ENCODE measurements at places on chromosomes 3 and 15.

GRCh38 chr3:10746001-10746400 lies 70.0 kb upstream of the SLC6A11 start:
- ATAC-seq: no peak

DNA sequence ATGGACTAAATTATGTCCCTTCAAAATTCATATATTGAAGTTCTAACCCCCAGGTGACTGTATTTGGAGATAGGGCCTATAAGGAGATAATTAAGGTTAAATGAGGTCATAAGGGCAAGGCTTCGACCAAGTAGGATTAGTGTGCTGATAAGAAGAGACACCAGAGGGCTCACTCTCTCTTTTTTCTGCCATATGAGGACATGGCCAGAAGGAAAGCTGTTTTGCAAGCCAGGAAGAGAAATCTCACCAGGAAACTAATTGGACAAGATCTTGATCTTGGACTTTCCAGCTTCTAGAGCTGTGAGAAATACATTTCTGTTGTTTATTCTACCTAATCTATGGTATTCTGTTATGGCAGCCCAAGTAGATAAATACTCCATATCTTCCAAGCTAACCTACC lies 503.6 kb upstream of the NAALADL2 start:
- no peak for ATAC-seq

DNA sequence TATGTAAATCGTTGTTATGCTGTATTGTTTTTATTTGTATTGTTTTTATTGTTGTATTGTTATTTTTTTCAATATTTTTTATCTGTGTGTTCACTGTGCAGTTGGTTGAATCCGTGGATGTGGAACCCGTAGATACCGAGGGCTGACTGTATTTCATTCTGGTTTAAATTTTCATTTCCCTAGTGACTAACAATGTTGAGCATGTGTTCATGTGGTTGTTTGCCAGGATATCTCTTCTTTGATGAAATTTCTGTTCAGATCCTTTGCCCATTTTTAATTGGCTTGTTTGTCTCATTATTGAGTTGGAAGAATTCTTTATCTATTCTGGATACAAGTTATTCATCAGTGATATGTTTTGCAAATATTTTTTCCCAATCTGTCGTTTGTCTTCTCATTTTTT lies 29.7 kb downstream of the STOML1 start:
- ATAC-seq: no peak

DNA sequence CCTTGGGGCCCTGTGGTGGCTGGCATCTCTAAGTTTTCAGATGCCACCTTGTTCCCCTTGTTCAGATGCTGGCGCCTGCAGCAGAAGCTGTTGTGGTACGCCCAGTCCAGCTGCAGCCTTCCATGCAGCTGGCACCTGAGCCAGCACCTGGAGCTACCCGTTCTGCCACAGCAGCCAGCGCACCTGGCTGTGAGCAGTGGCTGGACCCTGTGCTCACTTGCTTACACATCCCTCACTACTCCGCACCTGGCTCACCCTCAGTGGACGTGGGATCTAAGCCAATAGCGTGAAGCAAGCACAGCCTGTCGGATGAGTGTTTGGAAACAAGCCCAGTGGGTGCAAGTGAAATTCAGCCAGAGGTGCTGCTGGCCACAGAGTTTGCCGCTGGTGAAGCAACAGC lies 607.5 kb upstream of the BCHE start:
- ATAC-seq: peak; percentile 93

DNA sequence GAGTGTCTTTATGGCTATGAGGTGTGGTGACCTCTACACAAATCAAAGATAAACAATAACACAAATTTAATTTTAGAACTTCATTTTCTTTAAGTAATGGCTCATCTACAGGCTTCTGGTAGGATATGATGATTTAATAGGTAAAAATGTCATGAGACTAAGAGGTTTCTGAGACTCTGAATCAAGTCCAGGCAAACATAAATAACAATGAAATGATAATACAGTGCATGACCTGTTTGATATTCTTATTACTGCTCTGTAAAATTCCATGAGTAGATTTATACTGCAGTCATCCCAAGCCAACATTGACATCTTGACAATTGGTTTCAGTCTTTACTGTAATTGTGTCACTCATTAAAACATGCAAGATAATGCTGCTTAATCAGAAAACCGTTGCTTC lies 936.8 kb downstream of the MCTP2 start:
- ATAC-seq: no peak

GRCh38 chr3:62416144-62416543 lies 42.8 kb upstream of the FEZF2 start:
- no peak for ATAC-seq

DNA sequence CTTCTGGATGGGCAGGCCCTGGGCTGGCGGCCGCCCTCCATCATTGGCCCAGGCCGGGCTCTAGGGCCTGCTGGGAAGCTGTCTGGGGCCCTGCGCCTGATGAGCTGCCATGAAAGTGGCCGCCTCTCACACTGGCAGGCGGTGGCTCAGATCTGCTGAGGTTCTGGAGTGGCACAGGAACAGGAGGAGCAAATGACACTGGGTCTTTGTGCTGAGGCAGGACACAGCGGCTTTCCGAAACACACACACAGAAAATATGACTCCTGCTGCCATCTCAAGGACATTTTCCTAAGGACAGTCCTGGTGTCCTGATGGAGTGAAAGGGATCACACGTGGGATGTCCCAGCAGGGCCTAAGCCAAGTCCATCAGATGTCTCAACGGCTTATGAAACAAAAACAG lies 103.5 kb downstream of the NUP210 start:
- ATAC-seq: no peak

DNA sequence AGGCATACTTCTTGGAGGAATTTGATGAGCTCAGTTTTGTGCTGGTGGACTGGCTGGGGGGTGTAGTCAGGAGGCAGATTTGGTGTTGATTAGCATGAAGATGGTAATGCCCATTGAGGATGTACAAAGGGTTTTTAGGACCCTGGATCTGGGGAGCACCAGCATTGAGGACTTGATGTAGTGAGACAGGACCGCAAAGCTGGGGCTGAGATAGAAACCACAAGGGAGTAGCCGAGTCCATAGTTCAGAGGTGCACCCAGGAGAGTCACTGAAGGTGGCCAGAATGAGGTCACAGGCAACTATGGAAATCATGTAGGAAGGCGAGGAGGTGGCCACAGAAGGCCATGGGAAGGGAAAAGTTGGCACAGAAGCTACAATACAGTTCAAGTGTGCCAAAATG lies 2.7 kb upstream of the CDC25A start:
- ATAC-seq: no peak

DNA sequence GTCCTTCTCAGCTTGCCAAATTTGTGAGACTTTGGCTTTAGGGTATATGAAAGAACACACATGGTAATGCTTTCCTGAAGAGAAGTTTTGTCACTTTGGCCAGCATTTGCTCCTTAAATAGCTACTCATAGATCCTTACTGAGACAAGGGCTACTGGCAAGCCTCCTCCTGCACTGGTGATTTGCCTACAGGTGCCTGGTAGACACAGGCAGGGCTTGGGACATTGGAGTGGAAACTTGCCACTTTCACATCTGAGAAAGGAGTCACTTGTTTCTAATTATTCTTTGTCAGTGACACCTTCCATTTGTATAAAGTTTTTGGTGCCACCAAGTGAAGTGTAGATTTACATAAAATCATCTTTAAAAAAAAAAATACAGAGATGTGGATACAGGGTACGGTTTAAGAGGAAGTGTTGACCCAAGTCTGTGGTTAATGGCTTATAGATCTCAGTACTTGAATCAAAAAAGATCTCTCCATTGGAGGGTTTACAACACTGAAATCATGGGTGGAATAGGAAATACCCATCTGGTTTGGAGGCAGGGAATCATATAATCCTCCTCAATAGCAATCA lies 132.8 kb upstream of the GADL1 start:
- no peak for ATAC-seq

DNA sequence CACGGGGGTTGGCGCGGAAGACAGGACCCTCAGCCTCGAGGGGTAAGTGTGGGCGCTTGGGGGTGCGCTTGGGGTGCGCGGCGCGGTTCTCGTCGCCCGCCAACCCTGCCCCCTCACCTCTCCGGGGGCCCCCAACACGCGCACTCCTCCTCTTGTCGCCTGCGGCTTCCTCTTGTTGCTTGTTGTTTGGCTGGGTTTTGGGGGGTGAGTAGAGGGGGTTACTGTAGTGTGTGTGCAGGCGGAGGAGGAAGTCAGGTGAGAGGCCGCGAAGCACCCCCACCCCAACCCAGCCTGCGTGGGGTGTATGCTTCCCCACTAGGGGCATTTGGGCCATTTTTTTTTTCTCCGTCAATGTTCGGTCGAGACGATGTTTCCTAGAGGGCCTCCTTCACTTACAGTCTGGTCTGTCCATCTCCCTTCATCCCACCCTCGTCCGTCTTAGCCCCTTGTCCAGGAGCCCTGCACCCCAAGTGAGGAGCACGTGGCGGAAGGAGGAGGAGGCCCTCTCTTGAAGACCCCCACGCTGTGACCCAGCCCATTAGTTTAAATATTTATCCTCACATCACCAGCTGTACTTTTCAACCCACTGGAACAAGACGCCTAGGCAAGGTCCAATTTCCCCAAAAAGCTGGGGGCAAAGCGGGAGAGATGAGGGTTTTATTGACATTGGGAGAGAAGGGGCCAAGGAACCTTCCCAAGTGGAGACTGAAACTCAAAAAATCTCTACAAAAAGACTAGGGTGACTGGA lies 20.4 kb upstream of the SATB1 start:
- peak; percentile 61 for ATAC-seq

- ATAC-seq: no peak
Measured at GRCh38 chr3:10251006-10251405, 2.7 kb downstream of the TATDN2 start.

- ATAC-seq: no peak
Measured at GRCh38 chr3:15750143-15750542, 47.6 kb downstream of the ANKRD28 start.

- no peak for ATAC-seq
Measured at GRCh38 chr3:123861081-123861836, 22.9 kb downstream of the MYLK start.

DNA sequence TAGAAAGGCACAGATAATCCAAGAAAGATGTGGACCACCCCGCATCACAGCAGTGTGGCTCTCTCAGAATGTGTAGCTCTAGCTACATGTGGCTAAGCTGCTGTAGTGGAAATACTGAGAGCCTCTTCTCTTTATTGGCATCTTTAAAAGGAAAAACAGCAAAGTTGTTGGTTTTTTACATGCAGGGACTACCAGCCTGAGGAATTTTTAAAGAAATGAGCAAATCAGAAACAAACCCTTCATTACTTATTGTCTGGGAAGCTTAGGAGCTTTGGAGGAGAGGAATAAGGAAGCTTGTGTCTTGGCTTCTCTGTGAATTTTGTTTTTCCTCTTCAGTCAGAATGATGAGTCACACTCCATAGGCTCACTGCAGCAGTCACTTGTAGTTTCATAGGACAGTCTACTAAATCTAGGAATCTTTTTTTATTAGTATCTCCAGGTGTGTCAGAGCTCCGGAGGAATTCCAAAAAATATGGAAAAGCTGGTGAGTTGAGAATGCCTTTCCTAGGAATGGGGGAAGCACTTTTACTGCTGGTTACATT lies 27.5 kb downstream of the POLG start:
- ATAC-seq: peak; percentile 55

DNA sequence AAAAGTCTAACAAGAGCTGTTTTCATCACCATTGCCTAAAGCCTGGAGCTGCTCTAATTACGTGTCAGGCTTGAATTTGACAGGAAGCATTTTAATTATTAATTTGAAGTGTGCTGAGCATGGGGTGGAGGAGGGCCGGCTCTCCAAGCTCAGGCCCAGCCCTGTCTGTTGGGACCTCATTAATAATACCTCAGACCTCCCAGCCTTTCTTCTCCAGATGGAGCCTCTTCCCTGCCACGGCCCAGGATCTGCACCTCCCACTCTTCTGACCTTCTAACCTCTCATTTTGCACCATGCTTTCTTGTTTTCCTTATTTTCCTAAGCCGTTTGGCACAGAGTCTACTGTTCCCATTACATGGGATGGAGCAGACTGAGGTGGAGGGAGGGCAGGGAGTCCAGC lies 30.0 kb downstream of the INSYN1 start:
- no peak for ATAC-seq

DNA sequence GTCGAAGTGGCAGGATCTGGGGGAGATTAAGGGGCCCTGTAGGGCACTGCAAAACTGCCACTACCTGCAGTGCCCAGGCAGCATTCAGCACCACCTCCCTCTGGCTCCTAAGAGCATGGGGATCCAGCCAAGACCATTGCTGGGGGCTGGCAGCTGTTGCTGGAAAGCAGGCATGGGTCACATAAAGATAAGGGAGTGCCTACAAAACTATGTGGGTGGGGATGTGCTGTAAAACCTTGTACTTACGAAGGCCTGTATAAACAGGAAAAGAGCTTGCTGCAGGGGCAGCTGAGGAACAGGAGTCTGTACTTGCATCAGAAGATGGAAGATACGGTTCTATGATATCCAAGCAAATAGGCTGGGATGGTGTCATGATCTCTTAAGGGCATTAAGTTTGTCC lies 27.1 kb downstream of the IL20RB start:
- peak; percentile 91 for ATAC-seq

Data from esophagus mucosa (tissue), 1 donor.